ENCODE measurements at places on chromosomes 7 and 10. TPM values are rescaled to one million over a fixed set of nuclear protein-coding genes. Genes with fewer than 3 reads are reported as not detected.

SLC29A3 gene
- total RNA-seq, result 3.2 TPM

DNA sequence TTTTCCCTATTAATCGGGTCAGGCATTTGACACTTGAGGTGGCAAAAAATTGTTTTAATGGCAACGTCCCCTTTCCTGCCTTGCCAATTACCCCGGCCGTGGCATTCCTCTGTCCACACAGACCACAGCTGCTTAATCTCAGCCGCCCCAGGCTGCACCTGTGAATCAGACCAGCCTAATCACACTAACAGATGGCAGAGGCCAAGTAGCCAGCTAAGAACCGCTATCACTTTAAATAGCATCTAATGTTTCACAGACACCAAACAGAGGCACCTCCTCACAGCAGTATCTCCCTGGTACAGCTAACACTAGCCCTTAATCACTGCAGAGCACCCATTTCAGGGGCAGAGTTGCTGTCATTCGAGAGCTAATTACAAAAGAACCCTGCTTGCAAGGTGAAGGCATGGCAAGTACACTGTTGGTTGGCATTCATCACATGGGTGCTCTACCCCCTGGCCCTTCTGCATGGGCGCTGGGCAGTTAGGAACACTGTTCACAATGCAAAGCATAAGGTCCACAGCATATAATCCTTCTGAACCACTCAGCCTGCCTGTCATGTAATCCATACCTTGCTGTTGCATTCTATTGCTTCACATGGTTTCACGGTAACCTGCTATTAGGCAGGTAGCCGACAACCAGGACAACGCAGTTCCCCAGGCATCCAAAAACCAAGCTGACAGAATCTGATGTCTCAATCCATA is 38.8 kb downstream of the FGFR2 start:
- DNase-seq, result no peak

TUBAL3 gene
- total RNA-seq, result 0.27 TPM

DNA sequence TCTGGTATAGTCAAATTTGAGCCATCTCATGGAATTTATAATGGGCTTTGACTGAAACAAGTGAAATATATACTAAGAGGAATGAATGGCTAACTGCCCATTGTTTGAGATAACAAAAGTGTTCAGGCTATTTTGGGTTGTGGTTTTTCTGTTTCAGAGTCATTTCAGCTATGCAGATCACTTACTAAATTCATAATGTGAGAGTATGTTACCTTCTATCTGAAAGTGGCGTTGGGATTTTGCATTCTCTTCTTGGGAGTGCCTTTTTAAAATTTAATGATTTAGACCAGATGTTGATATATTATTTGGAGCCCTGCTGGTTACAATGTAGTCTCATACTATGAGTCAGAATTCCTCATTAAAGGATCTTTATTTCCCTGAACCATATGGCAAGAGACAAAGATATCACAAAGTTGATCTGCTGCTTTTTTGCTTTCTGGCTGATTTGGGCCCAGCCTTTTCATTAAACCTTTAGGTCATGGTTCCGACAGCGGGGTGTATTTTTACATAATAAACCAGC is 10.4 kb downstream of the VCL start:
- no peak for DNase-seq

NCF1 gene
- 0.18 TPM for total RNA-seq

Data from cerebellum (tissue), 4 donors.